ENCODE measurements at places on chromosomes 6 and 20. TPM values are rescaled to one million over a fixed set of nuclear protein-coding genes. Genes with fewer than 3 reads are reported as not detected.

DNA sequence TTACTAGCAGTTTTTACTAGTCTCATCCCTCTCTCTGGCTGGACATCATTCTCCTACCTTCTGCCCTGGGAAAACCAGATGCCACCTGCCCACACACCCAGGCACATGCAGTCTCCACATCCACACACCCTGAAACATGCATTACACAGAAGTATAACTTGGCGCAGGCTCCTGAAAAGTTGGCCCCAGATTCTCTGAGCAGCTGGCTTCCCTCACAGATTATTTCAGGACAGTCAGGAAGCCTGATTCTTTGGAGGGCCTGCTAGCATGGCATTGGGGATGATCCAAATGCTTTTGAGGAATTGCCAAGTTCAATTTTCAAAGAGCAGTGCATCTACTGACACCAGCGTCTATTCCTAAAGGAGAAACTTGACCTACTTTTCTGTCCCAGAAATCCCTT is 27.8 kb upstream of the KIF16B start:
- H3K4me1 ChIP-seq, result no peaks in the 10 kb centered on the region
- DNase-seq, result no peak
- H3K27ac ChIP-seq, result no peak overlapping the region

- H3K4me3 ChIP-seq, result no peak overlapping the region
- H3K36me3 ChIP-seq, result no peaks in the 10 kb centered on the region
- peaks cover 10% of the 10 kb centered on the region for H3K4me1 ChIP-seq
- H3K27me3 ChIP-seq, result peaks cover 4% of the 10 kb centered on the region
- no peak overlapping the region for H3K27ac ChIP-seq
Measured at GRCh38 chr6:159053781-159054398, 9.1 kb upstream of the TAGAP start.

LPA gene
- total RNA-seq, result not detected

HLA-DQB2 gene
- total RNA-seq, result 62.8 TPM

- no peaks in the 10 kb centered on the region for H3K4me1 ChIP-seq
- H3K36me3 ChIP-seq, result no peaks in the 10 kb centered on the region
- no peaks in the 10 kb centered on the region for H3K27me3 ChIP-seq
- DNase-seq, result no peak
Measured at GRCh38 chr6:83597051-83597450, 84.7 kb downstream of the PRSS35 start.

GRCh38 chr6:11317885-11318771 is 85.7 kb upstream of the NEDD9 start:
- H3K4me1 ChIP-seq, result peaks cover 24% of the 10 kb centered on the region
- H3K4me3 ChIP-seq, result no peak overlapping the region
- no peaks in the 10 kb centered on the region for H3K27me3 ChIP-seq
- no peaks in the 10 kb centered on the region for H3K36me3 ChIP-seq
- H3K27ac ChIP-seq, result peak overlapping the region; percentile 58
- no peak for DNase-seq

- no peak overlapping the region for H3K27ac ChIP-seq
- DNase-seq, result no peak
- no peaks in the 10 kb centered on the region for H3K27me3 ChIP-seq
- H3K4me1 ChIP-seq, result peaks cover 13% of the 10 kb centered on the region
Measured at GRCh38 chr20:3714092-3714491, 1.7 kb upstream of the SIGLEC1 start.

GRCh38 chr6:144624716-144625115 is 339.6 kb downstream of the UTRN start:
- no peak for DNase-seq
- H3K36me3 ChIP-seq, result no peaks in the 10 kb centered on the region
- no peak overlapping the region for H3K27ac ChIP-seq
- no peak overlapping the region for H3K4me3 ChIP-seq

DNA sequence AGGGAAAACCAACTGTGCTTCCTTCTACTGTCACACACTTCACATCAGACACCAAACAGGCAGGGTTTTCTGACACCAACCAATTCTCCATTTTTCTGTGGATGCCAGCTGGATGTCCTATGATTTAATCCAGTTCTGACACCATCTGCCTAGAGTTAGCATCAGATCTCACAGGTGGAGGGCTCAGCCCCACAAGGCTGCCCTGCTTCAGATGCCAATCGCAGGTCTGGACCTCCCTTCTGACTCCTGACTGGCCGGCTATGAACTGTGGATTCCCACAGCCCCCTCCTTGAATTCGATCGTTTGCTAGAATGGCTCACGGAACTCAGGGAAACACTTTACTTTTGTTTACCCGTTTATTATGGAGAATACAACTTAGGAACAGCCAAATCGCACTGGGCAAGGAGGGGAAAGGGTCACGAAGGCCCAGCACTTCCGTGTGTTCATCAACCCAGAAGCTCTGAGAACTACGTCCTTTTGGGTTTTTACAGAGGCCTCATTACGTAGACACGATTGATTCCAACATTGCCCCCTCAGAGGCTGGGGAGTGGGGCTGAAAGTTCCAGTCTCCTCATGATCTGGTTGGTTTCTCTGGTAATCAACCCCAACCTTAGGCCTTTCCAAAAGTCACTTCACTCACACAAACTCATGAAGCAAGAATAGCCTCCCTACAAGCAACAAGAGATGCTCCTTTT is 25.4 kb upstream of the MAS1 start:
- no peak overlapping the region for H3K27ac ChIP-seq
- H3K4me1 ChIP-seq, result no peaks in the 10 kb centered on the region
- H3K36me3 ChIP-seq, result no peaks in the 10 kb centered on the region

SRSF3 gene
- total RNA-seq, result 169 TPM

TP53TG5 gene
- not detected for total RNA-seq

GRCh38 chr20:18721551-18722115 is 92.0 kb upstream of the SCP2D1 start:
- DNase-seq, result no peak
- no peaks in the 10 kb centered on the region for H3K36me3 ChIP-seq
- H3K27me3 ChIP-seq, result no peaks in the 10 kb centered on the region
- H3K4me1 ChIP-seq, result no peaks in the 10 kb centered on the region
- no peak overlapping the region for H3K4me3 ChIP-seq

DNA sequence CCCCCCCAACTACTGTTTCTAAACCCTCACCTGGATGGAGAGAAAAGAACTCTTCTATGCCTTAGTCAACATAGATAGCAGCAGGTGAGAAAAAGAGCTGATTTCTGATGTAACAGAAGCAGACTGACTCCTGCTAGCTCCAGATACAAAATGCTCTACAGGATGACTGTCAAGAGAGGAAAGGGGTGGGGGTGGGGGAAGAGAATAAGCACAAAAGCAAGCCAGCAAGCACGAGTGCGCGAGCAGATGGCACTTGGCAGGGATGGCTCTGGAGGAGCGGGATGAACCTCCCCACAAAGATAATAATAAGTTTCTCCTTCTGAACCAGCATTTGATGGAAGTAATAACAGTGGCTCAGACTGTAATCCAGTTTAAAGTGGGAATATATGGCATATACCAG is 45.6 kb upstream of the SPDEF start:
- no peaks in the 10 kb centered on the region for H3K27me3 ChIP-seq
- peaks cover 49% of the 10 kb centered on the region for H3K36me3 ChIP-seq
- no peak overlapping the region for H3K4me3 ChIP-seq

DNA sequence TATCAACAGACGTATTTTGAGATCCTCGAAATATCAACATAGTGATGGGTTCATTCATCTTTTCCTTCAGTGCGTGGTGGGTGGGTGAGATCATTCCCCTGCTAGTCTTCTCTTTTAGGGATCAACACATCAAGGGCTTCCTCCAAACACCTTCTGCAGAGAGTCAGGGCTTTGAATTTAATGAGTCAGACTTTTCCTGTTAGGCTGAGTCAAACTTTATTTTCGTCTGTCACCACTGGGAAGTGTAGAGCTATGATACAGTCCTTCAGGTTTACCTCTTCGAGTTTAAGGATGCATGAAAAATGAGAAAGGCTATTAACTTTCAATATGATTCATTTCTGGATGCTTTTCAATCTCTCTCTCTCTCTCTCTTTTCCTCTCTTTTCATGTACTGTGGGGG is 189.1 kb downstream of the BMP2 start:
- H3K4me1 ChIP-seq, result no peaks in the 10 kb centered on the region
- H3K27me3 ChIP-seq, result no peaks in the 10 kb centered on the region
- DNase-seq, result no peak
- no peak overlapping the region for H3K4me3 ChIP-seq
- H3K27ac ChIP-seq, result no peak overlapping the region
- no peaks in the 10 kb centered on the region for H3K36me3 ChIP-seq

MYMX gene
- total RNA-seq, result 0.52 TPM

TFB1M gene
- 18.6 TPM for total RNA-seq

CCM2L gene
- 23.2 TPM for total RNA-seq

PLA2G7 gene
- total RNA-seq, result 38.8 TPM

DNA sequence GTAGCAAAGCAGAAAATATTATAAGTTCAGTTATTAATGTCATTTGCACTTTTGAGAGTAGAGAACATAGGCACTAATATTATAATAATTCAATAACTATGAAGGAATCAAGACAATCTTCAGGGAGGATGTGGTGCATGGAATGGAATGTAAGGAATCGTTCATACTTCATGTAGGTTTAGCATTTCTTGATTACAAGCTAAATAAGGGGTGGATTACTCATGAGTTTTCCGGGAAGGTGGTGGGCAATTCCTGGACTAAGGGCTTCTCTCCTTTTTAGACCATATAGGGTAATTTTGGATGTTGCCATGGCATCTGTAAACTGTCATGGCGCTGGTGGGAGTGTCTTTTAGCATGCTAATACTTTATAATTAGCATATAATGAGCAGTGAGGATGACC is 9.1 kb upstream of the BTNL2 start:
- H3K4me1 ChIP-seq, result peaks cover 8% of the 10 kb centered on the region
- H3K27ac ChIP-seq, result no peak overlapping the region
- H3K4me3 ChIP-seq, result no peak overlapping the region

DNA sequence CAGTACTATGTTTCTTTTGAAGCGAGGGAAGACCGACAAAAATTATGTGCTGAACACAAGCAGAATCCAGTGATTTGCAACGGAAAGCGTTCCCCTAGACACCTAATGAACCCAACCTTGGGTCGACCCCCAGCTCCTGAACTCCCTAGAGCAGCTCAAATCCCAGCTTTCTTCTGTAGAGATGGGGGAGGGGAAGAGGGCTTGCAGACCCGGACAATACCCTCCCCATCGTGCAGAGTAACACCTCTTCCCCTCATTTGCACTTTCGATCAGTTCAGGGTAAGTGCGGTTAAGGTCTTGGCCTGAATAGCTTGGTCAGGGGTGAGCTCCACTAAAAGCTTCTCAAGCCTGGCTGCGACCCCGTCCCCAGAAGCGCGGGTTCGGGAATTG is 404 bp downstream of the CEP162 start:
- H3K4me1 ChIP-seq, result peaks cover 11% of the 10 kb centered on the region
- peaks cover 9% of the 10 kb centered on the region for H3K27me3 ChIP-seq
- no peaks in the 10 kb centered on the region for H3K36me3 ChIP-seq

DNA sequence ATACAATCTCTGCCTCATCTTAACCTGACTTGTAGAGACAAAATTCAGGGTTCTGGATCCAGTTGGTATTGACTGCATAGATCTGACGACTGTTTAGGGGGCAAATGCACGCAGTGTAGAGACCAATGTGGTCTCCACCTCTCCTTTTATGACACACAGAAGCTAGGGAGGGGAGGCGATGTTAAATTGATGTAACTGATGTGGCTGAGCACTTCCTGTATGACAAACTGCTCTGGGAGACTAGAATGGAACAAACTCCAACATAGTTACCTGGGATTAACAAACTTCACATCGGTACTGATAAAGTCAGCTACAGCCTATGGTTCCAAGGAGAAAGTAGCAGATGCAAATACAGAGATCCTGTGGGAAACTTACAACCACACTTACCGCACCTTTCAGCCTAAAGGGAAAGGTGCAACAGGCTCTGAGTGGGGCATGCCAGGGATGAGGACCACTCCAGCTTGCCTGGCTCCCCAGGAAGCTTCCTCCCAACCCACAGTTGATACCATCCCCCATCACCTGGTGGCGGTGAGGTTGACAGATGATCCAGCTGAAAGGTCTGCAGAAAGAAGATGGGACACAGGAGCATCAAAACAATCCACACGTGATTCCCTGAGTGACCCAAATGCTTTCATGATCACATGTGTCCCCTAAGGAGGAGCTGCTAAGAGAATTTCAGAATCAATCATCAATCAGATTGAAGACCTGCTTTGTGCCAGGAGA is 60.6 kb upstream of the MRPS10 start:
- H3K27ac ChIP-seq, result no peak overlapping the region
- H3K27me3 ChIP-seq, result no peaks in the 10 kb centered on the region
- H3K4me3 ChIP-seq, result no peak overlapping the region
- no peaks in the 10 kb centered on the region for H3K36me3 ChIP-seq

SEMG1 gene
- not detected for total RNA-seq

DNA sequence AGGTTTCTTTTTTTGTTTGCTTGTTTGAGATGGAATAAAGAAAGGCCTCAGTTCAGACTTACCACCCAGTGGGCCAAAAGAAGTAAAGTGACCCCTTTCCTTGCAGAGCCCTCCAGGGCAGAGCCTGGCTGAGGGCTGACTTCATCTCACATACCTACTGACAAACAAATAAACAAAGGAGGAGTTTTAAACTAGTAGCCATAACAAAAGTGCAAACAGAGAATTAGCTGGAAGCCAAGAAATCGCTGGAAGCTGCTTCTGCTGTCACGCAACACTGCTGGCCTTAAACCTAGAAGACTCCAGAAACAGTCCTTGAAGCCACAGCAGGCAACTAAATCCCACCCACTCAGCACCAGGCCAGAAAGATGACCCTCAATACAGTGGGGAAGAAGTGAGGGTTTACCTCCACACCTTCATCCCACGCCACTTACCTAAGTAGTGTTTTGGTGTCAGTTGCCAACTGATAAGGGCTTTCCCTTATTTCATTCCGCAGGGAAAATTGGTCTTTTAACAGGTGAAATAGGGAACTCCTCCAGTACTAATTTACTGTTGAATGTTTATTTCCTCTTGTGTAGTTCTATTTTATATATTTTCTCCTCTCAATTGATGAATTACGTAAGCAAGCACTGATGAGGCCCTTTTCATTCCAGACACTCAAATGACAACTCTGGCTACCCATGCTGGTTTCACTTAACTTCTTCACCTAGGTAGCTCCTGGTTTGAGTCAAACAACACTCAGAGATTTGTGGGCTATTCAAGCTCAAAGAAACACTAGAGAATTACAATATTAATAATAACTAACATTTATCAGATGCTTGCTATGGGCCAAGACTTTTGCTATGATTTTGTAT is 46.2 kb downstream of the EDN1 start:
- no peak overlapping the region for H3K4me3 ChIP-seq
- H3K36me3 ChIP-seq, result no peaks in the 10 kb centered on the region
- no peaks in the 10 kb centered on the region for H3K27me3 ChIP-seq
- no peak for DNase-seq
- peaks cover 7% of the 10 kb centered on the region for H3K4me1 ChIP-seq
